ENCODE measurements at places on chromosomes 12 and 14. TPM values are rescaled to one million over a fixed set of nuclear protein-coding genes. Genes with fewer than 3 reads are reported as not detected.

DNA sequence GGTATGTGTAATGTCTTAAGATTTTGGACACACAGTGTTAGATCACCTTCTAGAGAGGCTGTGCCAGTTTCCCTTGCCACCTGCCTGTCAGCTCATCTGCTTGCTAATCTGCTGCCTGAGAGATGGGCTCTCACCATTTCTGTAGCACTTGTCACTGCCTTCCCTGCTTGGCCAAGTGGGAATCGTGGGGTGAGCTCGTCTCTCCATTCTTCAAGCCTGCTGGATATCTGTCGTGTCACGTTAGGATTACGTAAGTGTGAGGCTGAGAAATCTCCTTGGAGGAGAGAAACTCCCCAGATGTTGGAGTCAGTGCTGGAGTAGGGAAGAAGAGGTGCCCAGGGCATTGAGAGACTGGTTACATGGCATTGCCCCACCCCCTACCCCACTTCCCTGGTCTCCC, 8.6 kb upstream of the RPH3A start:
- no peaks in the 10 kb centered on the region for H3K36me3 ChIP-seq
- peaks cover 15% of the 10 kb centered on the region for H3K27me3 ChIP-seq
- DNase-seq: no peak
- no peaks in the 10 kb centered on the region for H3K4me1 ChIP-seq
- no peak overlapping the region for H3K4me3 ChIP-seq

The LTBR gene
- 242 TPM for total RNA-seq

GRCh38 chr14:68667313-68667791, 125.5 kb downstream of the ZFP36L1 start:
- H3K4me1 ChIP-seq: peaks cover 69% of the 10 kb centered on the region
- no peak for DNase-seq
- H3K36me3 ChIP-seq: no peaks in the 10 kb centered on the region
- no peak overlapping the region for H3K27ac ChIP-seq

The COL2A1 gene
- total RNA-seq: not detected
